Cortex of kidney (tissue), 1 donor: ENCODE measurements at places on chromosomes 7 and 10.

DNA sequence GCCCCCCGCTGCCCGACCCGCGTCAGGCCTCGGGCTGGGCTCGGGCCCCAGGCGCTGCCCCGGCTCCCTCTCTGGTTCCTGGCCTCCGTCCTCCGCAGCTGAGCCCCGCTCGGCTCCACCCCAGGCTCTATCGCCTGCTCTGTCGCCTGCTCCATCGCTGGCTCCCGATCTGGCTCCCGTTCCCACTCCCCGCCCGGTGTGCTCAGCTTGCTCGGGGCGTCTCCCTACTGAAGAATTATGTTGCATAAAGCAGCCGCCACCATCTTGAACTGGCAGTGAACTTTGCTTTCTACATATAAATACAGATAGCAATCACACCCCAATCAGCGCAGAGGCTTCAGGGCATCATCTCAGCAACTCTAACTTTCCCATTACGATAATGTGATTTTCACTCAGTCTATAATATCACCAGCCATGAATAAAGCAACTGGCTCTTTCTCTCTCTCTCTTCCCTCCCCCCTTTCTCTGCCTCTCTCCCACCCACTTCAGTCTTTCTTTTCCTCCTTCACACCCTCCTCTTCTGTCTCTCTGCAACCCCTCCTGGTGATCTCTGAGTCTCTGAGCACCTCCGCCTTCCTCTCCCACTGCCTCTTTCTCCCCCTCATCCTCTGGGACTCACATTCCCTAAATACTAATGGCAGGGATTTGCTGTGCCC, 43.3 kb upstream of the BTRC start:
- DNase-seq, result no peak

- no peak for DNase-seq
Measured at GRCh38 chr7:154503962-154504550, 451.9 kb downstream of the DPP6 start.

DNA sequence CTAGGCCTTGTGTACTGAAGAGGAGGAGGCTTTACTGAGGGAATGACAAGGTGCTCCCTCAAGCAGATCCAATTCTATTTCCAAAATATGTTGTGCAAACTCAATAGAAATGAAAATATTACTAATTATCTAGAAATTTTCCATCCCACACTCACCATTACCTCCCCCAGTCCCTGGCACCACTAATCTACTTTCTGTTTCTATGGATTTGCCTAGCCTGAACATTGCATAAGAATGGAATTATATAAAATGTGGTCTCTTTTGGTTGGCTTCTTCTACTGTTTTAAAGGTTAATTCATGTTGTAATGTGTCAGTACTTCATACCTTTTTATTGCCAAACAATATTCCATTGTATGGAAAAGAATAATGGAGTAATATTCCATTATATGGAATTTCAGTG, 18.7 kb upstream of the NUB1 start:
- DNase-seq, result no peak

DNA sequence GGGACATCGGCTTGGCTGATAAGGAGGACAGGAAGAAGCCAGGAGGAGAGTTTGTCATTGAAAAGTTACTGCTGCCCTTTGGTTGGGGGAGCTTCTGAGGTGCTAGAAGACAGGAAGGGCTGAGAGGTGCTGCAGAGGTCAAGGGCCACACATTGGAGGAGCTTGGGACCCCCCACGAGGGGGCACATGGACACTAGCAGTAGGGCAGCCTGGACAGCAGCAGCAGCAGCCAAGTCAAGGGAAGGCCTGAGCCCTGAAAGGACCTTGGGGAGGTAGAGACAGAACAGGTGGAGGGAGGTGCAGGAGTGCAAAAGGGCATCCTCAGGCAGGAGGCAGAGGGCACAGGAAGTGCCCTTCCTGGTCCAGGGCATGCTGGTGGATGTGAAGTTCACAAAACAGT, 439.7 kb upstream of the IGFBP3 start:
- DNase-seq, result no peak

- no peak for DNase-seq
Measured at GRCh38 chr7:19249281-19249680, 104.1 kb upstream of the FERD3L start.

DNA sequence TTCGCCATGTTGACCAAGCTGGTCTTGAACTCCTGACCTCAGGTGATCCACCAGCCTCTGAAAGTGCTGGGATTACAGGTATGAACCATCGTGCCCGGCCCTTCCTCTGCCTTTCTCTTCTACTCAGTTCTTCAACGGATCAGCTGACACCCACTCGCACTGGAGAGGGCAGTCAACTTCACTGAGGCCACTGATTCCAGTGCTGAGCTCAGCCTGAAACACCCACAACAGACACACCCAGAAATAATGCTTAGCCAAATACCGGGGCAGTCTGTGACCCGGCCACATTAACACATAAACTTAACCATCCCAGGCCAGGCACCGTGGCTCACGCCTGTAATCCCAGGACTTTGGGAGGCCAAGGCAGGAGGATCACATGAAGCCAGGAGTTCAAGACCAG, 119.3 kb upstream of the CHST15 start:
- DNase-seq, result no peak

GRCh38 chr10:68435803-68436202, 28.7 kb upstream of the RUFY2 start:
- no peak for DNase-seq

GRCh38 chr10:123997486-123998196, 95.8 kb downstream of the CHST15 start:
- DNase-seq, result no peak

GRCh38 chr10:87503886-87504285, 807 bp upstream of the MINPP1 start:
- no peak for DNase-seq

DNA sequence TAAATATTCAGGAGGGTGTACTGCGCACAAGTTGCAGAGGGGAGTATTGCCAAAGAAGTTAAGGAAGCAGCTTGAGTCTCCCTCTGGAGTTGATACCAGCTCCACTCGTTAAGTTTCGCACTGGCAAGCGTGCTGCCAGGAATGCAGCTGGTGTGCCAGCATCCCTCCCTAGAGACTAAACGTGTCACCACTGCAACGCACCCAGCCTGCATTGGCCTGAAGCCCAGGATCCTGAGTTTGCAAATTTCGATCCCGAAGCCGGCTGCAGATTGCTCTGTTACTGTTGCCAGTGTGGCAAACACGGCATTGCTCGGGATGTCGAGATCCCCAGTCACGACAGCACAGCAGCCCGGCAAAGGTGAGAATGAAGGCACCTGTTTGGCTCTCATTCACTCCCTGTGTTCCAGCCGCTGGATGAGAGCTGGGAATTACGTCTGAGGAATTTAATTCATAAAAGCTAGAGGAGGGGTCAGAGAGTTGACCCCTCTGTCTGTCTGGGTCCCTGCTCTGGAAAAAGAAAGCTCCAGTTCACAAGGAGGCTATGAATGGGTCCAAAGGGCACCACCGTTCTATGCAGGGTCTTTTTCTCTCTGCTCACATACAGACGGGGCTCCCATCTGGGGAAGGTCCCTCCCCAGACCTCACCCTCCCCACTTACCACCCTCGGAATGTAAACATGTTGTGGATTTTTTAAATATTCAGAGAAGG, 61.0 kb downstream of the NRP1 start:
- DNase-seq, result no peak

DNA sequence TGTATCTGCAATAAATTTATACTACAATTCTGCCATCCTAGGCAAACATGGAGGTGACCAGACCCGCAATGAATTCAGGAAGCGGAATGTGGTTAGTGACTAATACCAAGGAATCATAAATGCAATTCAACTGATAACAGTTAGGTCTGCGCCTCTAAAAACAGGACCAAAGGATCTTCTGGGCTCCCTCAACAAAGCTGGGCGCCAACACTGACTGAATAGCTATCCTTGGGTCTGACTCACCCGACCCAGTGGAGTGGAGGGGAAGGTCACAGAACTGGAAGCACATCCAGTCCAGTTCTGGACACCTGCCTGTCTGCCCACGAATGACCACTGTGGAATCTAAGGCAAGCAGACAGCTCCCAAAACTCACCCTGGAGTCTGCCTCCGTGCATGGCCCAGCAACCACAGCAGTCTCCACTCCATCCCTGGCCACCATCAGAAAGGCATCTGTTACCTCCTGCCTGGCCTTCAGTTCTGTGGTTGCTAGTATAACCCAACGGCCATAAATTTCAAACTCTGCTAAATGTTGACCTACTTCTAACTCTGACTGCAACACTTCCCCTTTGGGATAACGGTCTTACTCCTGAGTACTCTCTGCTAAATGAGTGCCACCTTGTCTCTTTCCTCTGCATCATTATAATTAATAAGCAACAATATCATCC, 43.0 kb upstream of the DLX6 start:
- no peak for DNase-seq

- no peak for DNase-seq
Measured at GRCh38 chr7:88276605-88277153, 30.0 kb downstream of the STEAP4 start.

GRCh38 chr7:43318188-43318770, 205.8 kb downstream of the HECW1 start:
- DNase-seq, result no peak

GRCh38 chr7:8190119-8190895, 71.7 kb downstream of the ICA1 start:
- no peak for DNase-seq

DNA sequence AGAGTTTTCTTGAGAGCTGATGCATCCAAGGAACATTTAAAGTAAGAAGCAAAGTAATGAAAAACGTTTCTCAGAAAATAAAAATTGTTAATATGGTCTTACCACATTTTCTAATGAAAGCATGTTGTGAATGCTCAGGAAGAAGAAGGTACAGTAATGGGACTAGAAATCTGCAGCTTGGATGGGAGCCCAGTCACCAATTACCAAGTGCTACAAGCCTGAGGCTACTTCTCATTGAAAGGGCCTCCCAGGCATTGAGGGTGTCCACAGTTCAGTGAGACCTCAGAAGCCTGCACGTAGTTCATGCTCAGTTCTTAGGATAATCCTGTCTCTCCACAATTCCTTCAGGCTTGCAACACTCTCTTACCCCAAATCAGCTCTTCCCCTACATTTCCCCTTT, 17.6 kb downstream of the PTN start:
- DNase-seq, result no peak

- no peak for DNase-seq
Measured at GRCh38 chr7:124701955-124702354, 63.6 kb downstream of the GPR37 start.

- DNase-seq, result no peak
Measured at GRCh38 chr7:99309111-99309510, 16.6 kb upstream of the ARPC1A start.

DNA sequence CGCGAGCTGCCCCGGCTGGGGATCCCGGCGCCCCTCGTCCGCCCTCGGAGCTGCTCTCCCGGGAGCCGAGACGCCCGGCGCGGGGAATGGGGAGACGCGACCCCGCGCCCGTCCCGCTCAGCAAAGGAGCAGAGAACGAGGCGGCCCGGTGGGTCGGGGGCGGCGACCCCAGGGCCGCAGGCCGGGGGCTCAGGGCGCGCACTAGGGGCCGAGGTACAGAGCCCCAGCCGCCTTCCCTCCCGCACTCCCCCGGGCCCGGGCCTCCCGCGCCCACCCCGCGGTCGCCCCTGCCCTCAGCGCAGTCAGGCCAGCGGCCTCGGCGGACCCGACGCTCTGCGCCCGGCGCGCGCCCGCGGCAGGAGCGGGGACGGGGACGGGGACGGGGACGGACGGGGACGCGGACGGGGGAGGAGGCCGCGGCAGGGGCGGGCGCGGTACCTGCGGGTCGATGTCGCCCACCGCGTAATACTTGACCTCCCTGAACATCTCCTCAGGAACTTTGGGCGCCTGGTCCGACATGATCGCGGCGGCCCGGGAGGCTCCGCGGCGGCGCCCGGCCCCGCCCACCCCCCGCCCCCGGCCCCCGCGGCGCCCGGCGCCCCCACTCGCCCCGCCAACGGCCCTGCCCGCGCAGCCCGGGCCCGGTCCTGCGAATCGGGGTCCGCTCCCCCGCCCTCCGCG, 373 bp downstream of the PAXIP1 start:
- no peak for DNase-seq

GRCh38 chr7:131628634-131629033, 72.2 kb upstream of the PODXL start:
- no peak for DNase-seq

GRCh38 chr10:19588608-19589007, 227.6 kb upstream of the PLXDC2 start:
- DNase-seq, result no peak

DNA sequence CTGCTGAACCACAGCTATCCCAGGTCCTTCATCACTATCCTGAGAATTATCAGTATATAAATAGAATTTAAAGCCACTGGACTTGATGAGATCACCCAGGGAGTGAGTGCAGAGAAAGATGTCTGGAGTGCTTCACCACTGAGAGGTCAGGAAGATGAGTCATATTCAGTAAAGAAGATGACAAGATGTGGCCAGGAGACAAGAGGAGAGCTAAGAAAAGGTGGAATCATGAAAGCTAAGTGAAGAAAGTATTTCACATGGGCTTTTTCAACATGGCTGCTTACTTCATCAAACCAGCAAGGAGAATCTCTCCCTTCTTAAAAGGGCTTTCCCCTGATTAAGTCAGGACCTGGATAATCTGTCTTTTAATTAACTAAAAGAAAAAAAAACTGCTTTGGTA, 9.1 kb upstream of the PRKAR2B start:
- DNase-seq, result no peak

- DNase-seq, result no peak
Measured at GRCh38 chr7:99326408-99326782, 697 bp downstream of the ARPC1A start.

GRCh38 chr10:133343558-133343957, 3.6 kb upstream of the PRAP1 start:
- no peak for DNase-seq

DNA sequence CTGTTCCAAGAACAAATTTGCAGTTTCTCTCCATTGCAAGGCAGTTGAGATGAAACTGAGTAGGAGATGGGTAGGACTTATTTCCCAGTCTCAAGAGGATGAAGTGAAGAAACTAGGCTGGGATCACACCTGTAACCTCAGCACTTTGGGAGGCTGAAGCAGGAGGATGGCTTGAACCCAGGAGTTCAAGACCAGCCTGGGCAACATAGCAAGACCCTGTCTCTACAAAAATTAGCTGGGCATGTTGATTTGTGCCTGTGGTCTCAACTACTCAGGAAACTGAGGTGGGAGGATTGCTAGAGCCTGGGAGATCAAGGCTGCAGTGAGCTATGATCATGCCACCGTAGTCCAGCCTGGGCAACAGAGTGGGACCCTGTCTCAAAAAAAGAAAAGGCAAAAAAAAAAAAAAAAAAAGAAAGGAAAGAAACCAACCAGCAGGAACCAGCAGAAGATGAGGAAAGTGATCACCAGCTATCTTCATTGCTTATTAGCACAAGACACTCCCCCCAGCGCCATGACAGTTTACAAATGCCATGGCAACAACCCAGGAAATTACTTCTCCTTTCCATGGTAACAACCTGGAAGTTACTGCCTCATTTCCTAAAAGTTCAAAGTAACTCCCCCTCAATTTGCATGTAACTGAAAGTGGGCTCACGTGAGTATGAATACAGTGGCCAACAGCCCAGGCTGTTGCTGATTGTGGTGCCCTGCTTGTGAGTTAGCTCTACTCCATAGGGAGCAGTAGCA, 18.3 kb upstream of the ST8SIA6 start:
- DNase-seq, result no peak

DNA sequence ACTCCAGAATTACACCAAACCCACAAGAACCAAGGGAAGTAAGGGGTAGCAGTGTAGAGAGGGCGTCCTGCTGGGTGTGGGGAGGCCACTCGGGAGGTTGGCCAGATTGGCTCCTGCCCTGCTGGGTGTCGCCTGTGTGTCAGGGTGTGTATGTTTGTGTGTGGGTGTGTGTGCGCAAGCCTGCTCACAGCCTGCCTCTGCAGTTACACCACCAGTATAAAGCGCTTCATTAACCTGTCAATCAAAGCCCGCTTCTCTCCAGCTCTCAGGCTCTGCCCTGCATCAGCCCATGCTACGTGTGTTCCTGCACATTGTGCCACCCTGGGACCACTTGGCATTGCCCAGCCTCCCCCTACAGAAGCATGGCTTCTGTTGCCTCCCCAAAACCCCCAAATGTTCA, 83.3 kb upstream of the PAX2 start:
- no peak for DNase-seq
